NCI-H1436 treated with DMSO at 0.1 percent for 48 hours (cell line): ENCODE measurements at places on chromosomes 7 and 10.

DNA sequence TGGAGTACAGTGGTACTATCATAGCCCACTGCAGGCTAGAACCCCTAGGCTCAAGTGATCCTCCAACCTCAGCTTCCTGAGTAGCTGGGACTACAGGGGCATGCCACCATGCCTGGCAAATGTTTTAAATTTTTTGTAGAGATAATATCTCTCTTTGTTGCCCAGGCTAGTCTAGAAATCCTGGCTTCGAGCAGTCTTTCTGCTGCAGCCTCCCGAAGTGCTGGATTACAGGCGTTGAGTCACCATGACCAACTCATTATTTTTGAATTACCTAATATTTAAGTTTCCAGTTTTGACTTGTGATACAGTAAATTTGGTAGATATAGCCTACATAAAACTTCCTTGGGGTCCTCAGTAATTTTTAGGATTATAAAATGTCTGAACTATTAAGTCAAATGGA is 74.1 kb downstream of the RUNDC3B start:
- no peak for DNase-seq

- DNase-seq = no peak
Observed at GRCh38 chr10:32417911-32418547, 27.9 kb upstream of the CCDC7 start.

DNA sequence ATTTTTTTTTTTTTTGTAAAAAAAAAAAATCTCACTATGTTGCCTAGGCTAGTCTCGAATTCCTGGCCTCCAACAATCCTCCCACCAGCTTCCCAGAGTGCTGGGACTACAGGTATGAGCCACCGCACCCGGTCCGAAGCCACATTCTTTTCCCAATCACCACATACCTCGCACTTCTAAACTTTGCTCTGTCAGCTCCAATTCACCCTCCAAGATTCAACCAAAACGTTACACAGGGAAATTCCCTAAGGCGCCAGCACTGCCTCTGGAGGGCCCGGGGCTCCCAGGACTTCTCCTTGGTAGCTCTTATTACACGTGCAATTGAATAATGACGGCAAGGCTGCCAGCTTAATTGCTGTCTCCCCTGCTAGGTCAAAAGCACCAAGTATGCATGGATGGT is 10.3 kb upstream of the DNAAF5 start:
- no peak for DNase-seq

DNA sequence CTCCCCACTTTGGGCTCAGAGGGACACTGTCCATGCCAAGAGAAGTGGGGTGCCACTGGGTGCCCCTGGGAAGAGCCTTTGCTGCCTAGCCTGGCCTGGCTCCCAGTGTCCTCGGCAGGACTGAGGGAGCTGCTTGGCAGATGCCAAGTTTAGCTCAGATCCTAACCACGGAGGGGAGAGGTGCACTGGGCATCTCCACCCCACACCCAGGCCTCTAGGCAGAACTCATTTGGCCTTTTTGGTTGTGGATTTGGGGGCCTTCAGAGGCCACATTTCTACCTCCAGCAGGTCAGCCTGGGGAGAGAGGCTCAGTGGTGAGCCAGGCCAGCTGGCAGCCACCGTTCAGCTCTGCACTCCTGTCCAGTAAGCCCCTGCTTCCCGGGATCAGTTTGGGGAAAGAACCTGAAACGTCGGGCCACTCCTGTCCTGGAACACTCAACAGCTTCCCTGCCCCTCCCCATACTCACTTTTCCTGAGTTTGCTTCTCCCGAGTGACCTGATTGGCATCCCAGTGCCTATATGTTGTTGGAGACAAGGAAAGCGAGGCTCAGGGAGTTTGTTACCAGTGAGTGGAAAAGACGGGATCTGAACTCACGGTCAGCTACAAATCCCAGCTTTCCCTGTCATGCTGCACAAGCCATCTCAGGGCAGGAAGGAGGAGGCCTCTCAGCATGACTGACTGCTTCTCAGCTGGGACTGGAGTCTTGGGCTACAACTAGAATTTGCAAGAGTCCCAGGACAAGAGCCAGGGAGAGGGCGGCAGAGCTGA is 11.2 kb upstream of the CXCL12 start:
- DNase-seq = no peak

- DNase-seq = no peak
Observed at GRCh38 chr10:22133749-22134624, 83.8 kb downstream of the EBLN1 start.

GRCh38 chr7:28955718-28956607 is 2.2 kb downstream of the TRIL start:
- peak; percentile 31 for DNase-seq

DNA sequence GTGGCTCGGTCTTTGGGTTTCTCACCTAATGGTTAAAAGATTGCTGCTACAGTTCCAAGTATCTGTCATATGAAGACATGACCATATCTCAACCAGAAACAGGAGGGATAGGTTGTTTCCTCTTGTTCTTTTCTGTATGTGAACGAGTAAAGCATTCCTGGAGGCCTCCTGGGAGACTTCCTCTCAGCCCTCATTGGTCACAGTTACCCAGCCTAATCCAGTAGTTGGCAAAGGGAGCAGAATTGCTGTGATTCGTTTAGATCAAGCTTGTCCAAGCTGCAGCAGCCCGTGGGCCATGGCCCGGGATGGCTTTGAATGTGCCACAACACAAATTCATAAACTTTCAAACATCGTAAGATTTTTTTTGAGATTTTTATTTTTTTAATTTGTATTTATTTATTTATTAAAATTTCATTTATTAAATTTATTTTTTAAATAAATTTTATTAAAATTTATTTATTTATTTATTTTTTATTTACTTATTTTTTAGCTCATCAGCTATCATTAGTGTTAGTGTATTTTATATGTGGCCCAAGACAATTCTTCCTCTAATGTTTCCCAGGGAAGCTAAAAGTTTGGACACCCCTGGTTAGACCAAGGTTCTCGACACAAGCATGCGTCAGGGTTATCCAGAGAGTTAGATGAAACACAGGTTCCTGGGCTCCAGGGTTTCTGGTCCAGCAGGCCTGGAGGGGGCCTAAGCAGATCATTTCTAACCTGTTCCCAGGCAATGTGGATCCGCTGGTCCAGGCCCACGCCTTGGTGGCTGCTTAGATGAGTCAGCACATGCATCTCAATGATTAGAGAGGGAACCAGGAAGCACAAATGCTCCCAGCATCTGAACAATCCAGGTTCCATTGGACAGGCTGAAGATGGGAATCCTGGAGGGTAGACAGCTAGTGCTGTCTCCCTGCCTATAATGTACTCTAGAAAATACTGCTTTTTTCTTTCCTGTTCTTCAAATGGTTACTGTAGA is 25.6 kb downstream of the CDC123 start:
- no peak for DNase-seq
